ENCODE measurements at places on chromosomes 2 and 18.

GRCh38 chr2:218852911-218853667 lies 6.5 kb upstream of the WNT6 start:
- peak; percentile 64 for DNase-seq

DNA sequence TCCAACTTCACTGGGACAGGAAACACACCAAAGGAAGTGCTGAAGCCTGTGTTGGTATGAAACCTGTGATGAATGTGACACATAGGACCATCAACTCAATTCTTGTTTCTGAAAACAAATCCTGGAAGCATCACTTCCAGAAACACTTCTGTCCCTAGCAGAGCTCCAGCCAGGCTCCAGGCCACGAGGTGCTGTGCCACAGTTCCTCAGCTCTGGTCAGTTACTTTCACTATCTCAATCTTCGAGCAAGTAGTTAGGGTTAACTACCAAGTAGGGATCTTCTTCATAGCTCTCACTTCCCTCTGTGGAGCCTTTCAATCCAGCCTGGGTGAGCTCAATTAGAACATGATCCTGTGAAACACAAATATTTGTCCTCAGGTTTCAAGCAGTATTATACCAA lies 3.6 kb upstream of the LCT start:
- DNase-seq = no peak

- no peak for DNase-seq
Measured at GRCh38 chr2:146295080-146295670, 1549.7 kb upstream of the ACVR2A start.

- peak; percentile 9 for DNase-seq
Measured at GRCh38 chr2:134491771-134492441, 226.9 kb downstream of the TMEM163 start.

- peak; percentile 18 for DNase-seq
Measured at GRCh38 chr2:71306762-71307161, 24.8 kb upstream of the ZNF638 start.

- no peak for DNase-seq
Measured at GRCh38 chr2:121061633-121062032, 223.4 kb downstream of the TFCP2L1 start.

GRCh38 chr2:199543606-199544172 lies 86.0 kb upstream of the SATB2 start:
- DNase-seq = no peak

DNA sequence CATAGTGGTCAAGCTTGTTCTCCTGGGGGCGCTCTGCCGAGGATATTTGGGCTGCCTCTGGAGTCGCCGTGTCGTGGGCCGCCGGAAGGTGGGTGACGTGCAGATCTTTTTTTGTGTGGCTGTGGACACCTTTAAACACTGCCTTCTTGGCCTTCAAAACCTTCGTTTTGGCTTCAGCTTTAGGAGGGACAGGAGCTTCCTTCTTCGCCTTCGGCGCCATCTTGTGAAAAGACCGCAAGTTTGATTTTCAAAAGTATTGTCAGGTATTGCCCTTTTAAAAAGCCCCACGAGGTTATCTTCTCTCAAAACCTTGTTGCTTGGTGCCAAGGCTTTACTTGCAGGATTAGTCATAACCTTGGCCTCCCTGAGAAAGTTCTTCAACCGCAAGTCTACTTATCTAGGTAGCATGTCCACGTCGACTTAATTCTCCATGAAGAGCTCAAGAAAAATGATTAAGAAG lies 20.8 kb downstream of the LAMA3 start:
- DNase-seq = no peak

GRCh38 chr2:29074411-29074810 lies at the start of gene PCARE:
Gene PCARE, minus strand, starts transcription at chr2:29074523. Its CDS starts 262 bp downstream, at chr2:29074261.
- DNase-seq = no peak
